Upper lobe of left lung (tissue), 6 donors: ENCODE measurements at places on chromosomes 16 and 17.

GRCh38 chr17:38431346-38432145 lies 3.3 kb downstream of the ARHGAP23 start:
- no peak for DNase-seq

DNA sequence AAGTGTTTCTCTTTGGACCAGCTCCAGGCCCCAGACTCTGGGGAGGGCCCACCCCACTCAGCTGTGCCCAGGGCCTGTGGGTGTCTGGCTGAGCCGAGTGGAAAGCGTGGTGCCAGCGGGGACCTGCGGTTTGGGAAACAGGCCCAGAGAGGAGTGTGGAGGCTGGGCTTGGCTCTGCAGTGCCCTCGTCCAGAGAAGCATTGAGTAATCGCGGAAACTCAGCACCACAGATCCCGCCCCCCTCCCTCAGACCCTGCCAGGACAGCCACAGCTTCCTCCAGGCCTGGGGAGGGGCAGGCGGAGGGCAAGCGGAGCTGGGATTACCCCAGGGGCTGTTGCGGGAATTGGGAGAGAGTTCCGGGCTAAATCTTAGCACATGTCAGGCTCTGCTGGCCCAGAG lies 14.6 kb upstream of the PITPNA start:
- peak; percentile 90 for DNase-seq

DNA sequence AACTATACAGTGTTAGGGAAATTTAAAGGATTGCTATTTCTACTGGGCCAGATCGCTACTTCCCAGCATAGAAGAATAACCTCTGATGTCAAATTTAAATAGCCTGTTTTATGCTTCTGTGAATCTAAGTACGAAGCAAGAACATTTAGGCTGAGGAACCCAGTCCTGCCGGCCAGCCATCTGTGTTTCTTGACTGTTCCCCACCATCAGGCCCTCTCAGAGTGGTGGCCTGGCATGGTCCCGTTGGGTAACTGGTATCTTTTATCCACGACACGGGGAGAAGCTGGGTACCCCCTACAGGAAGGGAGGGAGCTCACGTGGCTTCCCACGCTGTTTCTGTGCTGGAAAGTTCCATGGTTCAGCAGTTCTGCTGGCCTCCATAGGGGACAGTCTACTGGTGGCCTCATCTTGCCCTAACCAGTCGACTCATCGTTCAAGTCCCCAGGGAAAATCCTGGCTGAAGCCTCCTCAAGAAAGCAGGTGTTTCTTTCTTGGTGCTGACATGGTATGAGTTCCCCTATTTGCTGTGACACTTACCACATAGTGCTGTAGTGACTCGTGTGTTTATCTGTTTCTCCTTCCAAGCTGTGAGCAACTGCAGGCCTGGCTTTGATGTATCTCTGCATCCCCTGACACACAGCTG lies 201.7 kb upstream of the NLRP1 start:
- no peak for DNase-seq

GRCh38 chr16:2025251-2025650 lies 1.5 kb upstream of the NHERF2 start:
- no peak for DNase-seq
